Endothelial cell (in vitro differentiated cells): ENCODE measurements at places on chromosomes 1 and 21.

GRCh38 chr21:27743971-27744564 is 777.2 kb upstream of the ADAMTS5 start:
- DNase-seq, result no peak

GRCh38 chr1:33331444-33332356 is 10.8 kb upstream of the A3GALT2 start:
- no peak for DNase-seq

DNA sequence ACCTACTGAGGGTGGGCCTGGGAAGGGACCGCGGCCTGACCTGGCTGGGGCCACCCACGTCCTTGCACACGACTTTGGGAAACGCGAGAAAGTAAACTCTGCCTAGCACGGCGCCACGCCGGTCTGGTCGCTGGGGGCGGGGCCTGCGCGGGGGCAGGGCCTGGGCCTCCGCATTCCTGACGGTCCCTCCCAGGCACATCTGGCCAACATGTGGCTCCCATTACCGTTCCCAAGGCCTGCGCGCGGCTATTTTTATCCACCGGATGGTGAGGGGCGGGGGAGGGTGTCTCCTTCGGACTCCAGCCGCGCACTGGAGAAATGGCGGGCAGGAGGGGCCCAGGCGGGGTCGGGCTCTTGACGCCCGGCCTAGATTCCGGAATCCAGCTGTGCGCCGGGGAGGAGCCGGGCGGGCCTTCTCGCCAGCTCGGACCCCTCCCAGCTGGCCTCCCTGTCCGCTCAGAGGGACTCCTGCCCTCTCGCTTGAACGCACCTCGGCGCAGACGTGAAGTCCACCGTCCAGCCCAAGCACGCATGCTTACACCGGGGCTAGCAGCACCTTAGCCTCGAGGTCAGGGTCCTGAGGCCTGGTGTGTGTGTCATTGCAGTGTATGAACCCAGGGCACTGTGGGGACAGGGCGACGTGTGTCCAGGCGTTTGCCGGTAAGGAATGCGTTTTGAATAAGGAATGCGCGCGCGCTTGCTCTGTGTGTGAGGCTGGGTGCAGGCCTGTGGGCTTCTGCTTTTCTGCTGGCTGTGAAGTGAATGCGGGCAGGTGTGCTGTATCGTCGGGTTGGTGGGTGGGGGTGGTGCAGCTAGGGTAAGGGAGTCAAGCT is 2.1 kb downstream of the EVA1B start:
- DNase-seq, result peak; percentile 47

GRCh38 chr1:103129255-103129654 is 20.9 kb upstream of the COL11A1 start:
- DNase-seq, result no peak

- no peak for DNase-seq
Measured at GRCh38 chr1:206445116-206445515, 25.2 kb upstream of the IKBKE start.

DNA sequence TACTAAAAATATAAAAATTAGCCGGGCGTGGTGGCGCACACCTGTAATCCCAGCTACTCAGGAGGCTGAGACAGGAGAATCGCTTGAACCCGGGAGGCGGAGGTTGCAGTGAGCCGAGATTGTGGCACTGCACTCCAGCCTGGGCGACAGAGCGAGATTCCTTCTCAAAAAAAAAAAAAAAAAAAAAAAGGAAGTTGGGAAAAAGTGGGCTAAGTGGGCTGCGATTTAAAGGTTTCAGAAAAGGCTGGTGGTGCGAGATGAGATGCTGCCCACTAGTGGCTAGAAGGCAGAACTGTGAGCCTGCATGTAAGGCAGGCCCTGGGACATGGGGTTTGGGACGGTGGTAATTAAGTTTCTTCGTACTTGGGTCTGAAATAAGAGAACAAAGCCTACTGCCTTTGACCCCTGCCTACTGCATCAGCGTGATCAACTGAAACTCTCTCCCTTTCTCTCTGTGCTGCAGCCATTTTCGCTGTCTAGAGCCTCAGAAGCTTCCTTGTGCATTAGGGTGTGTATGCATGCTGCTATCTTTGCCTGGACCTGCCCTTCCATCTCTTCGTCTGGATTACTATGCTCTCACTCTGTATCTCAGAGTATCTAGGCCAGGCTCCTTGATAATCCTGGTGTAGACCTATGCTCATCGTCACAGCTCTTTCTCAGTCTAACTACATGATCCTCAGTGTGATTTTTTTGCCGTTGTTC is 12.4 kb downstream of the FMOD start:
- peak; percentile 52 for DNase-seq

GRCh38 chr1:40313329-40313957 is 3.6 kb downstream of the COL9A2 start:
- DNase-seq, result no peak

- DNase-seq, result no peak
Measured at GRCh38 chr1:149923626-149924025, 4.0 kb downstream of the SF3B4 start.

GRCh38 chr1:13583595-13583965 is at the start of gene PDPN:
Gene PDPN (plus strand): TSS chr1:13583832. CDS start chr1:13584034, 202 bp downstream.
- DNase-seq, result peak; percentile 47

- no peak for DNase-seq
Measured at GRCh38 chr21:36347278-36347961, 27.4 kb downstream of the MORC3 start.

- no peak for DNase-seq
Measured at GRCh38 chr1:33916786-33917185, 52.9 kb downstream of the HMGB4 start.

GRCh38 chr1:197269053-197269452 is 1.0 kb downstream of the CRB1 start:
- DNase-seq, result no peak
